Activated CD4-positive, alpha-beta memory T cell treated with anti-CD3 and anti-CD28 coated beads for 36 hours (primary cell): ENCODE measurements at places on chromosomes 7 and 10. TPM values are rescaled to one million over a fixed set of nuclear protein-coding genes. Genes with fewer than 3 reads are reported as not detected.

DNA sequence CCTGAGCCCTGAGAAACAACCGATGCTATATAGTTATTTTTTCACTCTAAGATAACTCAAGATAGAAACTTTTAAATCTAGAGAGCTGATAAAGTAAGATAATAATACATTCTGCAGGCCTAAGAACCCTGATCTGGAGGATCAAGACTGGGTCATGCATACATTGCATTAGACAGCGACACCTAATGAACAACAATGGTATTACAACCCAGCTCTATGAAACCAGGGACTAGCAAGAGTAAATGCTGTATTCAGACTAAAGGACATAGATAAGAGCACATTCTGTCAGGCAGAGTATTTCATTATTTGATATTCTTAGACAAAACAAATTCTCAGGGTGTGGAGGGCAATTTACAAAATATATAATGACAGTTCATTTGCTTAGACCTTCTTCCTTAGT, 148.6 kb downstream of the GRK5 start:
- no peaks in the 10 kb centered on the region for H3K27me3 ChIP-seq
- no peak overlapping the region for H3K4me3 ChIP-seq
- no peak overlapping the region for H3K27ac ChIP-seq
- no peak for DNase-seq
- H3K36me3 ChIP-seq: peaks cover 29% of the 10 kb centered on the region

GRCh38 chr7:17105701-17106100, 192.8 kb upstream of the AHR start:
- H3K4me1 ChIP-seq: no peaks in the 10 kb centered on the region
- H3K4me3 ChIP-seq: no peak overlapping the region
- no peaks in the 10 kb centered on the region for H3K36me3 ChIP-seq
- DNase-seq: no peak
- H3K27me3 ChIP-seq: no peaks in the 10 kb centered on the region

GRCh38 chr7:84950836-84951235, 236.0 kb downstream of the SEMA3D start:
- H3K4me1 ChIP-seq: no peaks in the 10 kb centered on the region

DNA sequence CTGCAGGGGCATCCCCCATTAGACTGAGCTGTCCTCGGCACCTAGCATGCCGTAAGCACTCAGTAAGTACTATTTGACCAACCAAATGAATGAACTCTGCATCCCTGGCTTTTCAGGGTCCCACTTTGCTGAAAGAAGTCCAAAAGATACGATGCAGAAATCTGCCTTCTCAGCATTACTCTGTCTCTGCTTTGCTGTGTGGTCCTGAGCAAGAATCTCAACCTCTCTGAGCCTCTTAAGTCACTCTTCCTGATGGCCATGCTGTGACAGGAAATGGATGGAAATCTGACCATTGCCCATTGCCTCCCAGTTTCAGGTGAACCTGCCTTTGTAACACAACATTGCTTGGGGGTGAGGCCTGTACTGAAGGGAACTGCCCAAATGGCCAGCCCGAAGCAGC, 48.0 kb downstream of the GPAM start:
- DNase-seq: no peak
- no peak overlapping the region for H3K4me3 ChIP-seq
- no peaks in the 10 kb centered on the region for H3K36me3 ChIP-seq
- H3K27me3 ChIP-seq: no peaks in the 10 kb centered on the region

DNA sequence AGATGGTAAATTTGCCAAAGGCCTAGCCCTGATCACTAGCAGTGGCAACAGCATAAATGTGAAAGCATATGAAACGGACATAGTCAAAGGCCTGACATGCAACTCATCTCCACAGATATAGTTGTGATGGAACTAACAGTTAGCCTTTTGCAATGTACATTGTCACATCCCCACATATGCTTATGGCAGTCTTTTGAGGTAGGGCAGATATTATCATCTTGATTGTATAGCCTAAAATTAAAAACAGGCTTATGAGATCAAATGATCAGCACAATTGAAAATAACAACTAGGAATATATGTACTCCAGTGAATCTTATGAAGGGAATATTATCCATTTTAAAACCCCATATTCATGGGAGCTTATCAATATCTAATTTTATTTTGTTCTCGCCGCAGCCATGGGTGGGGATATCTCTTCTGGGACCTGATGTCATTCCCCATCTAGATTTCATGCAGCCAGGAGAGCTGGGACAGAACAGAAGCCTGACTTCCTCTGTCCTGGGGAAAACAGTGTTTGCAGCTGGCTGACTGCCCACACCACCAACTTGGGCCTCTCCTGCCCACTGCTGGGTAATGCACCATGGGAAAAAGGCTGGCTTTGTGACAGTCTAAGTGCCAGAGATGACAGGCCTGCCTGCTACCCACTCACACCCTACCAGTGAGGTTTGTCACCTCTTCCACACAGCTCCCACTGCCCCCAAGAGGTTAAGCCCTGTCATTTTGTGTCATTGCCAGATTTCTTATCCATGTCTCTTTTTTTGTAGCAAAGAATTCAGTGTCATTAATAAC, 180.2 kb upstream of the FZD1 start:
- H3K36me3 ChIP-seq: no peaks in the 10 kb centered on the region
- no peak overlapping the region for H3K27ac ChIP-seq
- H3K4me1 ChIP-seq: peaks cover 22% of the 10 kb centered on the region
- DNase-seq: peak; percentile 16
- no peaks in the 10 kb centered on the region for H3K27me3 ChIP-seq
- no peak overlapping the region for H3K4me3 ChIP-seq

The GALNT17 gene
- total RNA-seq: not detected
